ENCODE measurements at places on chromosomes 11 and 22. TPM values are rescaled to one million over a fixed set of nuclear protein-coding genes. Genes with fewer than 3 reads are reported as not detected.

DNA sequence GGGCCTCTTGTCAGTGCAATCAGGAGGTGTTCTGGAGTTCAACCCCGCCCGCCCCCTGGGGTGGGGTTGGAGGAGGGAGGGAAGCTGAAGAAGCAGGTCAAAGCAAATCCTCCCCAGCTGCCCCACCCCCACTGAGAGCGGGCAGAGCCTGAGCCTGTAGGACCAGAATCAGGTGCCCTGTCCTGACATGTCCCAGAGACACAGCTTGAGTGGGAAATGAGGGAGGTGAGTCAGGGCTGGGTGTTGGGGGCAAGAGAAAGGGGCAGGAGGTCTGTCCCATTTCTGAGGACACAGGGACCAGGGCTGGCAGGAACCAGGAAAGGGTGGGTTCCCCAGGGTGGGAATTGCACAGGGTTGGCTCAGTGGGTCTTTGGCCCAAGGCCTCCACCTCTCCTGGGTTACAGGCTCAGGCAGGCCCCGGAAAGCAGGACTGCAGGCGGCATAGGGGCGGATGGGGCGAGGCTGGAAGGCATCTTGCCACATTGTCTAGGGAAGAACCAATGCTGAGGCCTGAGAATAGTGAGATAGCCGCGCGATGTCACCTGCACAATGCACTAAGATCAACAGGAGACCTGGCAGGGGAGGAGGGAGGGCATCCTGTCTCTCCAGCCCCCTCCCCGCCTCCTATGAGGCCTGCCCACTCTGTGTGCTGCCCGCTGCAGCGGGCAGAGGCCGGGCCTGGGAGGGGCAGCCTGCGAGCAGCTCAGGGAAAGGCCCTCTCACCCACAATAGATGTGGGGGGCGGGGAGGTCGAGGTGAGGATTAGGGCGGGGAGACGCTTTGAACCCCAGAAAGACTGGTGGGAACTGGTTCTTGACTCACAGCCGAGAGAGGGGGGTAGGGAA lies 32.4 kb downstream of the NECTIN1 start:
- no peaks in the 10 kb centered on the region for H3K27me3 ChIP-seq
- DNase-seq = no peak
- H3K27ac ChIP-seq = peak overlapping the region; percentile 74
- no peak overlapping the region for H3K4me3 ChIP-seq

GRCh38 chr11:9301720-9302119 lies 12.7 kb downstream of the TMEM41B start:
- H3K27me3 ChIP-seq = no peaks in the 10 kb centered on the region
- no peaks in the 10 kb centered on the region for H3K36me3 ChIP-seq
- no peak for DNase-seq

DNA sequence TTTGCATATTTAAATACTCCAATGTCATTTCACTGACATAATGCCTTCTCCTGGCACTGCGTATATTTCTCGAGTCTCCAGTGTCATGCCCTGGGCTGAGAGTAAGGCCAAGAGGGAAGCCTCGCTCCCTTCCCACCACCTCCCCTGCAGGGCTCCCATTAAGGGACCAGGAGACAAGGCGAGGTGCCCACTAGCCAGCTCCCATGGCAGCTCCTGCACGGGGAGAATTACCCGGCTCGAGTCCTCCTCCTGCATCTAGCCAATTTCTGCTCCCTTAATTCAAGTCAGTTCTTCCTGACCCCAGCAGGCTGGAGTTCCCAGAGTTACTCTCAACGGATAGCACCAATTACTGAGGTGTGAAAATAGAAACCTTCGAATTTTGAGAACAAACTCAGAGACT lies 31.9 kb downstream of the OPCML start:
- no peak overlapping the region for H3K4me3 ChIP-seq
- no peak overlapping the region for H3K27ac ChIP-seq
- H3K4me1 ChIP-seq = no peaks in the 10 kb centered on the region
- peaks cover 4% of the 10 kb centered on the region for H3K27me3 ChIP-seq

DNA sequence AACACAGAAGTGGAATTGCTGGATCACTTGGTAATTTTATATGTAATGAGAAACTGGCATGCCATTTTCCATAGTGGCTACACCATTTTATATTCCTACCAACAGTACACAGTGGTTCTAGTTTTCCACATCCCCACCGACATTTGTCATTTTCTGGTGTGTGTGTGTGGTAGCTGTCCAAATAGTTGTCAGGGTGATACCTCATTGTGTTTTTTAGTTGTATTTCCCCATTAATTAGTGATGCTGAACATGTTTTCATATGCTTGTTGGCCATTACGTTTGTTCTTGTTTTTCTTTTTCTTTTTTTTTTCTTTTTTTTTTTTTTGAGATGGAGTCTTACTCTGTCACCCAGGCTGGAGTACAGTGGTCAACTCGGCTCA lies 12.2 kb downstream of the NEU3 start:
- H3K27ac ChIP-seq = no peak overlapping the region
- no peaks in the 10 kb centered on the region for H3K27me3 ChIP-seq
- DNase-seq = no peak

GRCh38 chr22:38452373-38453065 lies 2.5 kb downstream of the KCNJ4 start:
- DNase-seq = no peak
- H3K4me1 ChIP-seq = no peaks in the 10 kb centered on the region
- H3K27ac ChIP-seq = no peak overlapping the region
- no peaks in the 10 kb centered on the region for H3K36me3 ChIP-seq

DNA sequence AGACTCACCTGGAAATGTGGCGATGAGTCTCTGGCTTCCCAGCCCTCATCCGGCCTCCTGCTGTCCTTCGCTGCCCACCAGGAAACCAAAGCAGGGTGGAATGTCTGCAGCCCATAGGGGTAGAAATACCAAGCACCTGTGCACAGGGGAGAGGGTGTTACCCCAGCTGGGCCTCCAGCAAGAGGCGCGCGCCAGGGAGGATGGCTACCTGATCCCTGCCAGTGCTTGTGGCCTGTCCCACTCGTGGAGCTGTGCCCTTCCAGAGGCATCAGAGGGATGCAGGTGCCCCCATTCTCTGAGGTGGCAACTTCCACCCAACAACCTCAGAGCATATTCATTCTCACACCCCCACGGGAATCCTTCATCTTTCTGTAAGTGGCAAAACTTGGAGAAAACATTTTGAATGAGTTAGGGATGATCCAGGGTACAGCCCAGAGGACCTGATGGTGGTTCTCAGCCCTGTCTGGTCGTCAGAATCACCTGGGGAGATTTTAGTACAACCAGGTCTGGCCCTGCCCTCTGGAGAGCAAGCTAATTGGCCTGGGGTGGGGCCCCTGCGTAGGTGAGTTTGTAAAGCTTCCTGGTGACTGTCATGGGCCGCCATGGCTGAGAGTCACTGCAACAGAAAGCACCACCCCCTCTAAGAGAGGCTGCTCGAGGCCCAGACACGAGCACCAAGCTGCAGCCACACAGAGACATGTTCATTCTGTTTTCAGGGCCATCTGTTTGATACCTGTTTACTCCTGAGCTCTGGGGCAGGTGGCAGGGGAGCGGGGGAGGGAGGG lies 9.9 kb downstream of the SUN2 start:
- DNase-seq = no peak
- H3K27me3 ChIP-seq = no peaks in the 10 kb centered on the region
- peaks cover 40% of the 10 kb centered on the region for H3K36me3 ChIP-seq
- H3K27ac ChIP-seq = no peak overlapping the region
- no peak overlapping the region for H3K4me3 ChIP-seq

DNA sequence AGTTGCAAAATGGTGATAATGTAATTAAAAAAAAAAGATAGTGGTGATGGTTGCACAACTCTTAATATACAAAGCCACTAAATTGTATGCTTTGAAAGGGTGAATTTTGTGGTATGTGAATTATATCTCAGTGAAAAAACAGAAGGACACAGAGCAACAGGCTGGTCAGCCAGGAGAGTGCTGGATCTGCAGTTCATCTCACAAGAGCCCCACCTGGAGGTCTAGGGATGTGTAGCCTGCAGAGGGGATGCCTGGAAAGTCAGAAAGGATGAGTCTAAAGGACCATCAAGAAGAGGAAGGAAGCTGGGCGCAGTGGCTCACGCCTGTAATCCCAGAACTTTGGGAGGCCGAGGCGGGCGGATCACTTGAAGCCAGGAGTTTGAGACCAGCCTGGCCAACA lies 9.0 kb downstream of the POLR3H start:
- no peak for DNase-seq
- H3K36me3 ChIP-seq = peaks cover 6% of the 10 kb centered on the region
- H3K4me3 ChIP-seq = no peak overlapping the region
- no peaks in the 10 kb centered on the region for H3K27me3 ChIP-seq

GRCh38 chr11:113894421-113894996 lies 10.1 kb upstream of the HTR3B start:
- H3K27ac ChIP-seq = no peak overlapping the region
- H3K27me3 ChIP-seq = no peaks in the 10 kb centered on the region
- H3K36me3 ChIP-seq = no peaks in the 10 kb centered on the region

The SYT8 gene
- 10.7 TPM for total RNA-seq

The TMEM225 gene
- total RNA-seq = not detected

The CARNS1 gene
- total RNA-seq = 4.2 TPM

The KLHL35 gene
- total RNA-seq = 2.6 TPM

The RNF121 gene
- 39.0 TPM for total RNA-seq

All from breast epithelium (tissue), 4 donors.